SK-N-SH (cell line): ENCODE measurements at places on chromosomes 2 and 18. TPM values are rescaled to one million over a fixed set of nuclear protein-coding genes. Genes with fewer than 3 reads are reported as not detected.

Gene PPP1R1C
- 0.26 and 0.41 TPM in 2 replicates for polyA plus RNA-seq

Gene L3MBTL4
- polyA plus RNA-seq, result 0.02 and 0.05 TPM in 2 replicates

Gene IKZF2
- 1.3 and 1.4 TPM in 2 replicates for polyA plus RNA-seq

- H3K27me3 ChIP-seq, result peaks cover 4% of the 10 kb centered on the region; the same call in 1 of the 2 replicates
- no peak for DNase-seq
- H3K4me3 ChIP-seq, result no peak overlapping the region
- H3K36me3 ChIP-seq, result no peaks in the 10 kb centered on the region
Observed at GRCh38 chr2:98388601-98389250, 42.5 kb downstream of the CNGA3 start.

DNA sequence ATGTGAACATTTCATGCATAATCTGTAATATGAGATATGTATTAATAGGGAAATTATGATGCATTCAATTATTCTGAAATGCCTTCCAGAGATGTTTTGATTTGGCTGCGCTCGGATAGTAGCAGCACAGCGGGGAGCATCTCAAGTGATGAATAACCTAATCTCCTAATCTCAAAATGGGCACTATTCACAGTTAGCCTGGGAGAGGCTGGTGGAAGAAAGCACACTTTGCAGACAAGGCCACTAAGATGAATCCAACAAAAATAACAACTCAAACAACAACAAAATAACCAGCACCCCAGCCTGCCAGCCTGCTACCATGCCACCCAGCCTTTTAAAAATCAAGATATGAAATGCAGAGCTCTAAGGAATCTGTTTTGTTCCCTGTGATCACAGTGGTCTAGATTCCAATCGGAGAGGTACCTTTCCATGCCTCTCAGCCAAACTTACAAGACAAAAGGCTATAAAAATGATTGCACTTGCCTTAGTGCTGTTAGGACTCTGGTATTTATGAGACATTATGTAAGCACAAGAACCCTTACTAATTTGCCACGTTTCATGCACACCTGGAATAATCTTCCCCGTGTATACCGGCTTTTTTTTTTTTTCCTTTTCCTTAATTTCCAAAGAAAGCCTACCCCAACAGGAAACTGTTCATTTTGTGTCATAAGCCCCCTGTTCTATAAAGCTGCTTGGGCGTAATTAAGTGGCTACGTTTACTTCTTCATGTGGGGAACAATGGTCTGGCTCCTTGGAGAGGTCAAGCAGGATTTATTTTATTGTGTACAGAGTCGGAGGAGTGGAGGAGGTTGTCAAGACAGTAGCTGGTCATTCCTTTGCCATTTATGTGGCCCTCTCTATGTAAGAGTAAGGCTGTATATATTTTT, 526.9 kb upstream of the FANCL start:
- H3K4me1 ChIP-seq, result peaks cover 12% of the 10 kb centered on the region
- H3K36me3 ChIP-seq, result no peaks in the 10 kb centered on the region
- no peak overlapping the region for H3K4me3 ChIP-seq

GRCh38 chr18:69349912-69350597, 50.6 kb upstream of the DOK6 start:
- H3K4me1 ChIP-seq, result no peaks in the 10 kb centered on the region
- no peaks in the 10 kb centered on the region for H3K27me3 ChIP-seq
- no peak overlapping the region for H3K27ac ChIP-seq

Gene TMEM163
- polyA plus RNA-seq, result not detected in 2 replicates

DNA sequence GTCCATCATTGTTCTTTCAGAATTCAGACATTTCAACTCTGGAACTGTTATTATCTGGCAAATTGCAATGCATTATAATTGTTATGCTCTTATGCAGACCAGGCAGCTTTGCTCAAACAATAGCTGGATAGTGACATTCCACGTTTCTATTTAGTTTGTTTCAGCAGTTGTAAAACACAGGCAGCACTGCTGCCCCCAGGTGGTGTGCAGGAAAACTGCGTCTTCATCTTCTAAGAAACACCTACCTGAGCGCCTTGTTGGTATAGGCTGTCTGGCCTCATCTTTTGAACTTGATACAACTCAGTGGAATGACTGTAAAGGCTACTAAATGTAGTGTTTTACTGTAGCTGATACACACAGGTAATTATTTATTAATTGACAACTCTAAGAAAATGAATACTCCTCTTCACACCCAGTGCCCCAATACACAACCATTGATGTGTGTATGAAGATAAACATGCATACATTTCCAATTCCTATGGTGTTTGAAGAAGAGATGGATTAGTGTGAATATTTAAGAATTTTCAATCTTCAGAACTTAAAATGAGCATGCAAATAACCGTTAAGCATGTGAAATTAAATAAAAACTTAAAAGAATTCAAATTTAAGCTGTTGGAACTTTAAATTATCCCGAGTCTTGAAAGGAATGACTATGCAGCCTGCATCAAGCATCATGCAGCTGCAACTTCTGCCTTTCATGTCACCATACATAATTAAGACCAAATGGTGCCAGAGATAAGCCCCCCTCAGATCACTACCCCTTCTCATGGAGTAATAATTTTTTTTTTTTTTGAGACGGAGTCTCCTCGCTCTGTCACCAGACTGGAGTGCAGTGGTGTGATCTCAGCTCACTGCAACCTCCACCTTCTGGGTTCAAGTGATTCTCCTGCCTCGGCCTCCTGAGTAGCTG, 85.6 kb downstream of the CD8B2 start:
- no peak for DNase-seq
- H3K27ac ChIP-seq, result no peak overlapping the region
- peaks cover 12% of the 10 kb centered on the region for H3K4me1 ChIP-seq
- H3K36me3 ChIP-seq, result no peaks in the 10 kb centered on the region
- H3K27me3 ChIP-seq, result no peaks in the 10 kb centered on the region
- H3K4me3 ChIP-seq, result no peak overlapping the region

DNA sequence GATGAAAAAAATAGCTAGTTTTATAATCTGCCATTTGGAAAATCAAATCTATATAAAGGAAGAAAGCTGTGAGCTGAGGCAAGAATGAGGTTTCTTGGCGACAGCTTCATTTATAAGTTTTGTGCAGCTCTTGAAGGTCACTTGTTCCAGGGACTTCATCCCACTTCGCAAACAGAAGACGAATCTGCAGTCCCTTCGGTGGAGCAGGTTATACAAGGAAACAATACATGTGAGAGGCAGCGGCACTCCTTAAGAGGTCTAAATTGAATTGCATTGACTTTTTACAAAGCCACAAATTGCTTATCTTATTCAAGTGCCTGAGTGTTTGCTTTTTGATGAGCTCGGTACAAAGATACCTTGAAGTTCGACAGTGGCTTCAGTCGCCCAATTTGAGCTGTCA, 72.2 kb downstream of the C1QL2 start:
- no peak for DNase-seq
- H3K36me3 ChIP-seq, result no peaks in the 10 kb centered on the region
- H3K4me1 ChIP-seq, result no peaks in the 10 kb centered on the region

Gene IGFBP5
- polyA plus RNA-seq, result 156 and 323 TPM in 2 replicates

Gene C1QL2
- not detected in 2 replicates for polyA plus RNA-seq

GRCh38 chr2:37232131-37232933, 874 bp downstream of the NDUFAF7 start:
- peaks cover 28% of the 10 kb centered on the region for H3K4me1 ChIP-seq
- peak overlapping the region; percentile 83 for H3K27ac ChIP-seq
- peak overlapping the region; percentile 97 for H3K4me3 ChIP-seq
- no peaks in the 10 kb centered on the region for H3K27me3 ChIP-seq
- peaks cover 27% of the 10 kb centered on the region for H3K36me3 ChIP-seq
